ENCODE measurements at places on chromosomes 1 and 21.

DNA sequence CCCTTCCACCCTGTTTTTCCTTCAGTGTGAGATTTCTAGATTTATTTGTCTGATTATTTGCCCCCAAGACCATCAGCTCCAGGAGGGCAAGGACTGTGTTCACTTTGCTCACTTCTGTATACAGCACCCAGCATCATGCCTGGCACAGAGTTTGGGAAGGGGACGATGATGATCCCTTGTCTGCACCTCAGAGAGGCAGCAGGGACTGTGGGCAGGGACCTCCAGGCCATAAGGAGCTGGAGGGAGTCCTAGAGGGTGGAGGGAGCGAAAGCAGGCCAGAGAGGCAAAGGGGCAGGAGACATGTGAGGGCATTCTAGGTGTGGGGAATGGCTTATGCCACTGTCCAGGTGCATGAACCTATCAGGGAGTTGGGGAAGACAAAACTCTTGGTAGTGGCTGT lies 32.8 kb downstream of the H3-3A start:
- no peak for DNase-seq

DNA sequence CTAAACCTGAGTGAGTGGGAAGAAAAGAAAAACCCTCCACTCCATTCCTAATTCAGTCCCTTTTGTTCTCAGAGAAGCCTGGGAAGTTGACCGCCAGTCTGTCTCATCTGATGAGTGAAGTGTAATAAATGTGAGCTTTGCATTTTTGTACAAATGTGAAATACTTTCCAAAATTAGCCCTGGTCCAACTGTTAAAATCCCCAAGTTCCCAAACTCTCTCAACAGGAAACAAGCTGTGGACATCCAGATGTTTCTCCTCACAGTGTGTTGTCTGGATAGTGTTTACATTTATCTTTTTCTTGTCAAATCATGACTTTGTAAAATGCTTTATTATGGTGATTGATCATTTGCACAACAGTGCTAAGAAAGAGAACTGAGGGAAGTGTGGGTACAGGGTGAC lies 145.1 kb downstream of the TM2D1 start:
- DNase-seq, result peak; percentile 19

DNA sequence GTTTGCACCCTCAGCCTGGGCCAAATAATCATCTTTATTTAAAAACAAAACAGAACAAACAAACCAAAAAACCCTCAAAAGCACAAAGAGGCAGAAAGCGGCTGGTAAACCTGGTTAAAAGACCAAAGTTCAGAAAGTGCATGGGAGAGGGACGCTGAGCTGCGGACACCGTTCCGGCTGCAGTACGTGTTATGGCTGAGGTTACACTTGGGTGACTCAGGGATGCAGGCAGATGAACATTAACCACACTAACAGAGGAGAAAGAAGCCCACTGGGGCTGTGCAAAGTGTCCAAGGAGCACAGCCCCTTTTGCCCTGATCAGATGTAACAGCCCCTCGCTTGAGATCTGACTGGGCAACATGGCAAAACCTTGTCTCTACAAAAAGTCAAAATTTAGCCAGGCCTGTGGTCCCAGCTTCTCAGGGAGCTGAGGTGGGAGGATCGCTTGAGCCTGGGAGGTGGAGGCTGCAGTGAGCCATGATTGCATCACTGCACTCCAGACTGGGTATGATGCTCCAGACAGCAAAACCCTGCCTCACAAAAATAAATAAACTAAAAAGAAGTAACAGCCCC lies 28.3 kb downstream of the GPR157 start:
- peak; percentile 52 for DNase-seq

- no peak for DNase-seq
Observed at GRCh38 chr1:3733883-3734589, 18.2 kb upstream of the CCDC27 start.

GRCh38 chr1:166170075-166170474 lies 3.3 kb upstream of the FAM78B start:
- DNase-seq, result no peak

DNA sequence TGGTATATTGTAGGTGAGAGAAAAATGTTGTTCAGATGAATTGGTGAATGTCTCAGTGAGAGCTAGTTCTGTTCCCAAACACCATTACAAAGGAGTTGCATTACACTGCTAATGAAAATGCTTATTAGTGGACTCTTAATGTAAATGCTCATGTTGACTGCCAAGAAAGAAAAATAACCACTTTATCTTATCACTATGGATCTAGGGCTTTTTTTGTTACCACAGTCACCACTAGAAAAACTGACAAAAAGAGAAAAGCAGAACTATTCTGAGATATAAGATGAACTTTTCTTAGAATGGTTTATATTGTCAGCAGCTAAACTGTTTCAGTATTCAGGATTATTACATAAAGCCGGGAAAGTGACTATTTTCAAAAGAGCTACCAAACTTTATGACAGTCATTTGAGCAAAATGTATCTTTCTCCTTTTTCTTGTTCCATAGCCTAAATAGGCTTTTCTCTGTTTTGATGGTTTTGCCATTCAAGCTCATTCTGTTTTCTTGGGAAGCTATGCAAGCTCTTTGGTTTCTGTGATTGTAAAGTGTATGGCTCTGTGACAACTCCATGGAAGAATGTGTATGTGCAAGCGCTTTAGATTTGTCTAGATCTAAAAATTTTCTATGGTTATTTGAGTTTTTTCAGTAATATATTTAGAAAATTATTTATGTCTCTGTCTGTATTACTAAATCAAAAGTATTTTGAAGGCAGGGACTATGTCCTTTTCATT lies 64.2 kb upstream of the DPH5 start:
- no peak for DNase-seq

DNA sequence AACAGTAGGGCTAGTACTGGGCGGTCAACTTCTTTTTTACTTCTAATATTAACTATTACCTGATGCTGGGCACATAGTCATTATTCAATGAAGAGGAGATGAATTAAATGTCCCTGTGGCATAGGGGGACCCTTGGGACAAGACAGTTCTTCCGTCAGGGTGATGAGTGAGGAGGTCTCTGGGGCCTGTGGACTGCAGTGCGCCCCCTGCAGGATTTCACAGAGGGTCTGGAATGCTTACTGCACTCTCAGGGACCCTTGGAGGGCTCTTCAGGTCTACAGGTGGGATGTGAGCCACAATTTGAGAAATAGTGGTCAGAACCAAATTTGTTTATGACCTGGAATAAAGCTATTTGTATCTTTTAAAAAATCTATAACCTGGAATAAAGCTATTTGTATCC lies 149.4 kb downstream of the FAM78B start:
- no peak for DNase-seq

DNA sequence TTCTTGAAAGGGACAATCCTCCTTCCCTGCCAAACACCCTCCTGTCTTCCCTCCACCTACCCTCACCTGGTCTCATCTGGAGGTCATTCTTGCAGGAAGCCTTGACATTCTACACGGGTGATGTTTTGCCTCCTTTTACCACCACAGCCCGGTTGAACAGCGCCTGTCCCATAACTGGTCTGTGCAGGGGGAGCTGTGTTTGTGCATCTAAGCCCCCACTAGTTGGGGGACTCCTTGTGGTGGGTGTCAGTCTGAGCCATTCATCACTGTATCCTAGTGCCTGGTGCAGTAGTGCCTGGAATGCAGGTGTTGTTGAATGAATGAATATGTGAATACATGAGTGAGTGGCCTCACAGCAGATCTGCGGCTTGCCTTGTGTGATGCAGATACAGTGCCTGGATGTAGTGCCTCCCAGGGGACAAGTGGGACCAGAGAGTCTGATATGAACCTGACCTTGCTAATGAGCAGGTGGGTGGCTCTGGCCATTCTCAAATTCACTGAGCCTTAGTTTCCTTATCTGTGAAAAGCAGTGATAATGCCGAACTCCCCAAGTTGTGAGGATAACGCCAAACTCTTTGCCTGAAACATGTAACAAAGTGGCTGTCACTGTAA lies 79.8 kb downstream of the OMA1 start:
- DNase-seq, result no peak

GRCh38 chr1:115456441-115456961 lies 118.5 kb upstream of the NGF start:
- DNase-seq, result peak; percentile 90

- peak; percentile 63 for DNase-seq
Observed at GRCh38 chr1:10211805-10212410, 1.5 kb downstream of the KIF1B start.

GRCh38 chr1:119116725-119117124 lies 23.7 kb downstream of the WARS2 start:
- DNase-seq, result peak; percentile 27

DNA sequence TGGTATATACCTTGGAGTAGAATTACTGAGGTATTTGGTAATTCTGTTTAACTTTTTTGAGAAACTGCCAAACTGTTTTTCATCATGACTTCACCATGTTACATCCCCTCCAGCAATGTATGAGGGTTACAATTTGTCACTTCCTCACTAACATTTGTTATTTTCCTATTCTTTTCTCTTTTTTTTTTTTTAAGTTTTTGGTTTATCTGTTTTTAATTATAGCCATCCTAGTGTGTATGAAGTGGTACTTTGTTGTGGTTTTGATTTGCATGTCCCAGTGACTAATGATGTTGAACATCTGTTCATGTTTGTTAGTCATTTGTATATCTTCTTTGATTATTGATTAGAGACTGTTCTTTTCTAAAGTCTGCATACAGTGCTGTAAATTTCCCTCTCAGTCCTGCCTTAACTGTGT lies 147.3 kb downstream of the HS2ST1 start:
- DNase-seq, result peak; percentile 39

DNA sequence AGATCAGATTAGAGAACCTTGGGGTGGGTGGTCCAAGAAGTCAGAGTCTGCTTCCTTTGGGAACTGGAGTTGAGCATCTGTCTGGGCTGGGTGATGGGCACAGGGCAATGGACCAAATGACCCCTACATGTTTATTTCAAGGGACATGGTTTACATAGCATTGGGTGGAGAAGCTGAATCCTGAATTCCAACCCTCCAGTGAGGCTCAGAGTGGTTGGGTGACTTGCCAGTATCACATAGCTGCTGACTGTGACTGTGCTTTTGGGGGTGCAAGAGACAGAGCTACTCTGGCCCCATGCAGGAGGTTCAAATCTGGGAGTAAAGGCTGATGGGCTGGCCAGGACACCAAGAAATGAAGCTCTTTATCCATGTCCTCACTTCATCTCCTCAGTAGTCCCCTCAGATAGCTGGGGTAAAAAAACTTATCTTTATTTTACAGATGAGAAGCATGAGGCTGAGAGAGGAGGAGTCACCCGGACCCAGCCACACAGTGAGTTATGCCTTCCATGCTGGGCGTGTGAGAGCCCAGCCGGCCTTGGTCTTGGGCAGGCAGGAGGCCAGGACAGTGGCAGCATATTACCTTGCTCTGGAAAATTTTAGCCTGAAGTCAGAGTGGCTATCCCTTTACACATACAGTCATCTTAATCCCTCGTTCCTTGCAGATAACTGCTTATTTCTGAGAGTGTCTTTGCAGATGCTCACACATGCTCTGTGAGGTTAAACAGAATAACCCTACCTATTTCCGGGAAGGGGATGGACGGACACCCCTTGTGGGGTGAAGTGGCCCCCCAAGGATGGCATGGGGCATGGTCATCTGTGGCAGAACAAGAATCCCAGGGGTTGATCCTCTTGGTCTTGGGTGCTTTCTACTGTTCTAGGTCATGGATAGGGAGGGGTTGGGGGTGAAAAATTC lies 2.8 kb upstream of the SERINC2 start:
- DNase-seq, result peak; percentile 66

DNA sequence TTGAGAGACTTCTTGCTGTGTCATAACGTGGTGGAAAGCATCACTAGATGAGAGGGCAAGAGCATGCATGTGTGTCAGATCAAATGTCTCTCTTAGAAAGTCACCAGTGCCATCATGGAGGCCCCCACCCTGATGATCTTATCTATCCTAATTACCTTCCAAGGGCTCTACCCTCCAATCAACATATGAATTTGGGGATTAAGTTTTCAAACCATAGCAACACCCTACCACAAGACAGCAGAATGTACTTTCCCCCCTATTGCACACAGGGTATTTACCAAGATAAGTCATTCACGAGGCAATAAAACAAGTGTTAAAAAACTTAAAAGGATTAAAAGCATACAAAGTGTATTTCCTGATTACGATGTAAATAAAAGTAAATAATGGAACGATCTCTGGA lies 515.6 kb downstream of the LMO4 start:
- no peak for DNase-seq

DNA sequence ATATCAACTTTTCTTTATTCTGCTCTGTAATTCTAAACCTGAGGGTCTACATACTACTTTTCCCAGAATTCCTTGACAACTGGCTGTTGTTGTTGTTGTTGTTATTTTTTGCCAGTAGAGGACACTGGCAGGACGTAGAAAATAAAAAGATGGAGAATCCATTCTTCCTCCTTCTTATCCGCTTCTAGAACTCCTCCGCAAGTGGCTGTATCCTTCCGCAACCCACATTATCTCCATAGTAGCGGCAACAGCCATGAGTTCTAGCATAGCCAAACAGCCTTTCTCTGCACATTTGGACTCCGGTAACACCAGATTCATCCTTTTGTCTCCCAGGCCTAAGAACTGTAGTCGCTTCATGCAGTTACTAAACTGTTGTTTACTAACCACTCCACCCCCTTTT lies 91.1 kb upstream of the CACHD1 start:
- DNase-seq, result no peak

GRCh38 chr1:32208891-32209328 lies at the start of gene DCDC2B:
Gene DCDC2B, plus strand, starts transcription at chr1:32209089. Its CDS starts 5 bp downstream, at chr1:32209094.
- DNase-seq, result peak; percentile 50

DNA sequence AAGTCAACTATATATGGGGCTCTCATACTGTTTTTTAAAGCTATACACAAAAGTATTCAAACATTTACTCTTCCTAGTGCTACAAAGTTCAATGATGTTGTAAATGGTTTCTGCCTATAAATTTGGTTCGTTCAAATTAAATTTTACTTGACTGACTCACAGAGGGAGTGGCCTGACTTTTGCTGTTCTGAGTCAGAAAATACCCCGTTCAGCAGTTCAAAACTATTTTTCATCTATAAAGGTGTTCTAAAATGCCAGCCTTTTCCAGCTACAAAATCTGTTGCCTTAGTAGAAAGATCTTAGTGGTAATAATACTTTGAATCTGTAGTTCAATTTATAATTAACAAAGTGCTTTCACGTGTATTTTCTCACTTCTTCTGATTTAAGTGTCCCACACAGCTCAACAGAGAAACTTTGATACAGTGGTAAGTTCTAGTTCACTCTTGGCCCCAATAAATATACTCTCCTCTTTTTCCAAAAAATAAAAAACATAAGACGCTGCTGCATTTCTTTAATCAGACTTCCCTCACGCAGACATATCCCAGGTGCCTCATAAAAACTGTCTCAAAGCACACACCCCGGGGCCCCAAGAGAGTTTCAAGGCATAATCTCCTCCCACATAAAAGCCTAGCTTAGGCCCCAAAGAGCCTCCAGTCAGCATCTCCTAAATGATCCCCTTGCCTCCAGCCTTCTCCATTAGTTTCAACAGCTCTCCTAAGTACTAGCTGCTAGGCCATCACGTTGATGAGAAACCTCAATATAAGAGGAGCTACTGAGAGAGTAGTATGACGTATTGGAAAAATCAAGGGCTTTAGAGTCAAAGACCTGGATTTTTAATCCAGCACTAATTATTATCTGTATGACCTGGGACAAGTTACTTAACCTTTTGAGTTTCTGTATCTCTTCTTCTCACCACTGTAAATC lies 3.2 kb downstream of the PTP4A2 start:
- peak; percentile 76 for DNase-seq

- peak; percentile 13 for DNase-seq
Observed at GRCh38 chr21:36436829-36437744, 42.8 kb downstream of the CLDN14 start.

- DNase-seq, result peak; percentile 75
Observed at GRCh38 chr1:224333939-224334786, 4.2 kb upstream of the NVL start.

GRCh38 chr1:198304431-198304830 lies 147.6 kb downstream of the NEK7 start:
- DNase-seq, result no peak

GRCh38 chr21:42061195-42061985 lies 9.7 kb upstream of the UMODL1 start:
- DNase-seq, result no peak
